ENCODE measurements at places on chromosomes 16 and 17.

DNA sequence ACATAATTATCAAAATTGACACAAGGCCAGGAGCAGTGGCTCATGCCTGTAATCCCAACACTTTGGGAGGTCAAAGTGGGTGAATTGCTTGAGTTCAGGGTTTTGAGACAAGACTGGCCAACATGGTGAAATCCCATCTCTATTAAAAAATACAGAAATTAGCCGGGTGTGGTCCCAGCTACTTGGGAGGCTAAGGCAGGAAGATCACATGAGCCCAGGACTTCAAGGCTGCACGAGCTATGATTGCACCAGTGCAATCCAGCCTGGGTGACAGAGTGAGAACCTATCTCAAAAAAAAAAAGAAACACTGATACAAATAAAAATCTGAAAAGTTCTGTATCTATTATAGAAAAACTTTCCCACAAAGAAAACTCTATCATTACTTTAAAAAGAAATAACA is 15.5 kb downstream of the MYH10 start:
- no peak for DNase-seq

GRCh38 chr16:64700628-64701027 is 421.2 kb downstream of the CDH11 start:
- no peak for DNase-seq

DNA sequence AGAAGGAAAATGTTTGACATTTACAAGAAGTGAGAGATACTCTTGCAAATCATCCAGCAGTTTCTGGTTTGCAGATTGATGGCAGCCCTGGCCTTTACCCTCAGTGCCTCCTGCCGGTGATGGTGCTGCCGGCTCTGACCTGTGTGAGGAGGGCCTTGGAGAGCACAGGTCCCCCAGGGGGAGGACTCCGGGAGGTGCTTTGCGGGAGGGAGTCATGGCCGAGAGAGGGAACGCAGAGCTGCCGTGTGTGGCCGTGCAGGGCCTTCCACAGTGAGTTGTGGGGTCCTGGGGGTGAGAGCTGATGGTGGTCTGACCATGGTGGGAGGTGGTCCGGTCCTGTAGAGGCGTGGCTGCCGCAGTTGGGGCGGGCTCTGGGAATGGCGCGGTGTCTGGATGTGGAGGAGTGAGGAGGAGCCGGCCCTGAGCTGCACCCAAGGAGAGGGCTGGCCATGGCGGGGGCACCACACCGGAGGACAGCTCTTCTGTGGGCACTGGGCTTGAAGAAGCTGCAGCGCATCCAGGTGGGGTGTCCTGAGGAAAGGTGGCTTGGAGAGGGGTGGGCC is 28.0 kb upstream of the ZNF750 start:
- no peak for DNase-seq

DNA sequence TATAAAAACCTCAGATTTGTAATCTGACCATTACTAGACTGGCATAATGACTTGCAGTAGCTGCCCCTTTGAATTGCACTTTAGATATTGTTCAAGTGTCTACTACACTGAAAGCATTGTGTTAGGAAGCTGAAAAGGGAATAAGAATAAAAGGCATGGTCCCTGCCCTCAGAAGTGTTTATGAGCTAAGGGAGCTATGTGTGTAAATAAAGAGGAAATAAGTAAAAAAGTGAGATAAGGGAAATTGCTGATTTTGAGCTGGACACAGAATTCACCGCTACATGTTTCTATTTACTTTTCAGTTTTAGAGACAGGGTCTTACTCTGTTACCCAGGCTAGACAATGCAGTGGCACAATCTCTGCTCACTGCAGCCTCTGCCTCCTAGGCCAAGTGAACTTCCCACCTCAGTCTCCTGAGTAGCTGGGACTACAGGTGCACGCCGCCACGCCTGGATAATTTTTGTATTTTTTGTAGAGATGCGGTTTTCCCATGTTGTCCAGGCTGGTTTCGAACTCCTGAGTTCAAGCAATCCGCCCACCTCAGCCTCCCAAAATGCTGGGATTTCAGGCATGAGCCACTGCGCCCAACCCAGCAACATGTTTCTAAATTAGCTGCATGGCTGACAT is 57.0 kb downstream of the GRB2 start:
- DNase-seq, result no peak

DNA sequence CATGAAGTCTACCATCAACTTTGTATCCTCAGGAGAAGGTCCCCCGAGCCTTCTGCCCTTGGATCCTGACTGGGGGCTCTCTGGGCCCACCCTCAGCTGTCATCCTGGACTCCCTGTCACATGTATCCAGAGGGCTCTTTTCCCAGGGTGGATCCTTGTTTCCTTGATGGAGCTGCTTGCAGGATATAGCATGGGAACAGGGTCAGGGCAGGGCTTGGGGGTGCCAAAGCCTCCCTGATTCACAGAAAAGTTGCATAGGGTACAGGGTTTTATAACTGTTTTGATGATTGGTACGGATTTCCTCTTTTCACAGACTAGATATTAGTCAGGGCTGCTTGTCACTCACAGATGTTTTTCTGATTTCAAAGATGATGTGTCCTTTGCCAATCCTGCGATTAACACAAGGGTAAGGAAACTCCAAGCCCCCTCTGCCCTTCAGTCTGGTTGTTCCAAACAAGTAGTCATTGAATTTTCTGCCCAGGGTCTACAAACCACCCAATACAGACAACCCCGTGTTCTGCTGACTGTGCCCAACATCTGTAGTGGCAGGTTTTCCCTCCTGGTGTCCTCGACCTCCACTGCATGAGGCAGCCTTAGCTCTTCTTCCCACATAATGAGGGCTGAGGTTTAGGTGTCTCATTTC is 20.6 kb upstream of the SLC35G3 start:
- peak; percentile 69 for DNase-seq

- DNase-seq, result no peak
Measured at GRCh38 chr17:73112246-73112645, 19.8 kb upstream of the SLC39A11 start.

DNA sequence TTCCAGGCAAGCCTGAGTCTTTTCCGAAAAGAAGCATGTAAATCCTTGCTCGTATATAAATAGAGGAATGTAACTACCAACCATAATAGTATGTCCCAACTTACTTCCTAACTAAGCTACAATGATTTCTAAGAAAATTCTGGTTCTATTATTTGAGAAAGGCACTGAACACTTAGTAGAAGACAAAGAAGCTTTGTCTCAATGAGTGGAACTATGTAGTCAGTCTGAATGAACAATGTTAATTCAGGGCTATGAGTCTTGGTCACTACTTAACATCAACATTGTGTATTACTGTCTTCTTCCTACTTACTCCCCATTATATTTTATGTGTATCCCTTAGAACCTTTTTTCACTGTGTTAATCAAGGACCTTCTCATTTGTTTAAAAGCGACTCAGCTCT is 206.0 kb downstream of the CYB561 start:
- no peak for DNase-seq

GRCh38 chr17:45581860-45582259 is 91.3 kb upstream of the PLEKHM1 start:
- no peak for DNase-seq

DNA sequence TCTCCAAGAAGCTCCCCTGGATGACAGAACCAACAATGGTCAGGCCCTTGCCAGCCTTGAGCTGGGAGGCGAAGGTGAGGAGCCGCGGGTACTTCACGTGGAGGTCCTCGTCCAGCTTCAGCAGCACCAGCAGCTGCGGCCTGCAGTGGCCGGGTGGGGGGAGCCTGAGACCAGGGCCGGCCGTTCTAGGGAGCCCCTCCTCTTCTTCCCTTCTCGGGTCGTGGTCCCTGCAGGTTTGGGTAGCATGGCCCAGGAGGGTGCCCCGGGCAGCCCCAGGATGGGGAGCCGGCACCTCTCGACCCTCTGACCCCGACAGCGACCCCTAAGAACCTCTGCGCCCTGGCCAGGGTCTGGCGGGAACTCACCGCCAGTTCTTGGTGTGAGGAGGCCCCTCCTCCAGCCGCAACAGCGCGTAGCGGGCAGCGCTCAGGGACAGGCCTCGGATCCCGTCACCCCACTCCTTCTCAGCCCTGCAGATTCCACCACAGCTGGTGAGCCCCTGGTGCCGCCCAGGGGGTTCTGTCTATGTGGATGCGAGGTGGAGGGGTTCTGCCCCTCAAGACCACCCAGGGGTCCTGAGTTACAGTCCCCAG is 3.1 kb upstream of the LCAT start:
- DNase-seq, result no peak

DNA sequence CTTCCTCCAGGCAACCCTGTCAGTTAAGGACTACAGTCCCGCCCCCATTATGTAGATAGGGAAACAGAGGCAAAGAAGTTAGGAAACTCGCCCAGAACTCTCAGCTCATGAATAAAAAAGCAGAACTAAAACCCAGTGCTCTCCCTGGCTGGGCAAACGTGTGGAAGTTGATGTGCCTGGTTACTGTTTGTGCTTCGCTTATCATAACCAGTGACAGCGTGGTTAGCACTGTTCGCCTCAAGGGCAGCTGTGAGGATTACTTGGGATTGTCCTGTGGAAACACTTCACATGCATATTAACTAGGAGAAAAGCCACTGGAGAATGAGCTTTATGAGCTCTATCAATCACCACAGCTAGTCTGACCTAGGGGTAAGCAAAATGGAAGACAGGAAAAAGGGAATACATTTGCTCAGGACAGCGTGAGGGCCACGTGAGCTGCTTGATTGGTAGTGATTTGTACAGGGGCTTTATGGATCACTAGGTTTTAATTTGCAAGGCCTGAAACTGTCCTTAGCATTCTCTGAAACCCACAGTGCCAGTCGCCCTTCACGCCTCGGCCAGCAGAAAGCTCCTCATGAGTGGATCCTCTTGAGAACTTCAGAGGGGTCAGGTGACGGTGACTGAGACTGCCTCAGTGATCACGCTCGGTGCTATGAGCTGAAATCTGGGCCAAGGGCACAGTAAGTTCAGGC is 19.9 kb downstream of the CYB5D2 start:
- no peak for DNase-seq

- no peak for DNase-seq
Measured at GRCh38 chr16:30793508-30794069, 6.6 kb upstream of the ZNF629 start.

DNA sequence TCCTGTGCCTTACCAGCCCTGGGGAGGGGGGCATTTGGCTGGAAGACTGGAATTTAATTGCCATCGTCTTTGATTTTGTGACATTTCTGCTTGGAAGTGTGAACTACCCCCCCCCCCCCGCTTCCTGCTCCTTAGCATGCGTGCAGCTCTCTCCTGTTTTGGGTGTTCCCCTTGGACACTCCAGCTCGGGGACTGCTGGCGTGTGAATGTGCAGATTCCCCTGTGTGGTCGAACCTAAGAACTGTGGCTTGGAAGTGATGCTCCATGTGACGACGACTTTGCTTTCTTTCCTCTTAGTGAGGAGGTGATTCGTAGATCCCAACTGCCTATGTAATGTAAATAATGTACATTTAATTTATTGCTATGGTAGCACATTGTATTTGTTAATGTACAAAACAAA is 26.1 kb downstream of the OR1D5 start:
- no peak for DNase-seq

DNA sequence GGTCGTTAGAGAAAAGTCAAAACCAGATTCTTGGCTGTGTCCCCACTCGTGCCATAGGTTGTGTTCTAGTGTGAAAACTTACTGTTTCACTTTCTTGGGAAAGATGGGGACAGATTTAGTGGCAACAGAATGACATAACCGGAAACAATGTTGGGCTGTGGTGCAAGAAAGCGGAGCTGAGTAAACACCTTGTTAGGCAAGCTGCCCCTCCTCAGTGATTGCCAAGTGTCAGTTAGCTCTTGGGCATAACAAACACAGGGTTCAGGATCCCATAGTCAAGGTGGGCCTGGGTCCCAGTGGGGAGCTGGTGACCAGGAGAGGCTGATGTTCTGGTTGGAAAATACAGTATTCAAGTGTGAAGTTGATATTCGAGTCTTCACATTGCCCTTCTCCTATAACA is 15.4 kb downstream of the UBN1 start:
- no peak for DNase-seq

GRCh38 chr17:77125432-77125901 is 15.3 kb upstream of the SEC14L1 start:
- no peak for DNase-seq

DNA sequence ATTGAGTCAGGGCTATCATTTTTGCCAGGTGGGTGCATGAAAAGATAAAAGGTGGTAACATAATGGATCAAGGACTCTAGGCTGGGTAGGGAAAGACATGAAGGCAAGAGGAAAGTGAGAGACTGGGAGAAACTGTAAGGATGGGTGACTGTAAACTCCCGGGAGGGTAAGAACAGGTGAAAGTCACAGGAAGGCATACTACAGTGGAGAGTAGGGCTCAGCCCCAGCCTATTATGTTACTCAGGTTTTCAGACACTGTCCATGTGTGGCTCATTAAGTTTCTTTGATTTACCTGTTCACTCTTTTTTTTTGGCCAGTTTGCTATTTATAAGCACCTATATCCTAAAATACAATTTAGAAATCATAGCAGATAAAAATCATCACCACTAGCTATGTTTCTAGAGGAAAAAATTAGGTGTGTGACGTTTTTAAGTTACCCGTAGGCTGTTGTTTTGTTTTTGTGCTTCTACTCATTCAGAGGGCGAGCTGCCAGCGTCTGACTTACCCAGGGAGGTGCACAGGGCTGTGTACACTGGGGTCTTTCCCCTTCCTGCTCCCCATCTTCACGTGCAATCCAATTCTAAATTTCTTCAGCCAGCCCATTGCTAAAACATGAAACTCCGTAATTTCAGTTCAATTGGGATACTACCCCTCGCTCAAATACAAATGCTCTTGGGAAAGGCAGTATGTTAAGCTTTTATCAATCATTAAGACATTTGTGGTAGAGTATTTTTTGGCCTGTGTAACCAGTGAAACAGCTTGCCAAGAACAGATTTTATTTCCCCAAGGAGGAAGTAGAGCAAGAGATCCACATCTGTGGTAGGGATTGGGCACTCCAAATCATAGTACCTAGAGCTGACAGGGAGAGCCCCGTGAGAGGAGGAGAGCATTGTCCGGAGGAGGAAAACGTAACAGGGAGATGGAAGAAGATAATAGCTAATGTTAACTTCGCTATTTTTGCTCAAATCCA is 21.7 kb upstream of the VWA3A start:
- DNase-seq, result no peak

DNA sequence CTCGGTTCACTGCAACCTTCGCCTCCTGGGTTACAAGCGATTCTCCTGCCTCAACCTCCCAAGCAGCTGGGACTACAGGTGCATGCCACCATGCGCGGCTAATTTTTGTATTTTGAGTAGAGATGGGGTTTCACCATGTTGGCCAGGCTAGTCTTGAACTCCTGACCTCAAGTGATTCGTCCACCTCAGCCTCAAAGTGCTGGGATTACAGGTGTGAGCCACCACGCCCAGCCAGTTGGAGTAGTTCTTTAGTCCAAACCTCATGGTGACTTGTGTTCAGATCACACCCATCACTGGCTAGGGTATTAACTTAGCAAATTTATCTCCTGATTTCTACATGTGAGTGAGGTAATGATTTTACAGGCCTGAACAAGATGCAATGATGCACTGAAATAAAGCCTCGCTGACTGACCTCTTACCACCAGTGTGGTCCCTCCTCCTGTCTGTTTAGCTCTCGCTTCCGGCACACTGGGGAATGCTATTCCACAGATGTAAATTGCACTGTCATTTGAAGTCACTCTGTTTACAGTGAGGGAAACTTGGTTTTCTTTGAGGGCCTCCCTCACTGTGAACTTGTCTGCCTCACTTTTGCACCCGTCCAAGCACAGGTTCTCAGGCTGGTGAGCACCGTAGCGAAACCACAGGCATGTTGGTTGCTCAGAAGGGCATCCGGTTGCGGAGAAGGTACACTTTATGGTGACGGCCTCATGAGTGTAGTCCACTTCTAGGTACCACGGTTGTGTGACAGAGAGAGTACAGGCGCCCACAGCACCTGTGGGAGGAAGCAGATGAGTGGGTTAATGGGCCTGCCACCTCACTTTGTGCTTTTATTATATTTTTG is 5.5 kb downstream of the IGSF6 start:
- peak; percentile 88 for DNase-seq
